ENCODE measurements at places on chromosomes 7 and 10. TPM values are rescaled to one million over a fixed set of nuclear protein-coding genes. Genes with fewer than 3 reads are reported as not detected.

DNA sequence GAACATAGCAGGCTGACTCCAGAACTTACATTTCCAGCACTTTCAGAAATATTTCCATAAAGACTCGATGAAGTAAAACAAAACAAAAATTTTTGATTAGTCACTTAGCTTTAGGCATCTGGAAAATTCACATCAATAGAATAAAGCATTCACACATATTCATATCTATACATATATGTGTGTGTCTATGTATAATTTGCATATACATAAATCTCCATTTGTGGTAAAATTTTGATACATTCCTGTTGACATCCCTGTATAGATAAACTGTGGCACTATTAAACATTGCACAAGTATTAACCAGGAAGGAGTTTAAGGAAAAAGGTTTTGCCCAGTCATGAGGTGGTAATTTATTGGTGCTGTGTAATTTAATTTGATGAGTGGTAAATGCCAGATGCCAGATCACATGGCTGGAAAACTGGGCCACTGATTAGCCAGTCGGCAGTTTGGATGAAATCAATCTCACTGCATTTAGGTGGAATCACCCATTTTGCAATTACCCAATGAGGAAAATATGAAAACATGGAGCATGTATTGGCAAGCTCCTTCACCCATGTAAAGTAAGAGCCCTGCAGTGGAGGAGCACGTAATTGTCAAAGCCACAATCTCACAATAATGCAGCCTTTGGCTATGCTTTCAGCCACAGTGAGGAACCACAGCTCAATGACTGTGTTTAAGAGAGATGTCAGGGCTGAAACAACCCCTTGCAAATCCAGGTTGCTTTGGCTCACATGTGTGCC, 294.6 kb downstream of the RNLS start:
- no peak for DNase-seq

DNA sequence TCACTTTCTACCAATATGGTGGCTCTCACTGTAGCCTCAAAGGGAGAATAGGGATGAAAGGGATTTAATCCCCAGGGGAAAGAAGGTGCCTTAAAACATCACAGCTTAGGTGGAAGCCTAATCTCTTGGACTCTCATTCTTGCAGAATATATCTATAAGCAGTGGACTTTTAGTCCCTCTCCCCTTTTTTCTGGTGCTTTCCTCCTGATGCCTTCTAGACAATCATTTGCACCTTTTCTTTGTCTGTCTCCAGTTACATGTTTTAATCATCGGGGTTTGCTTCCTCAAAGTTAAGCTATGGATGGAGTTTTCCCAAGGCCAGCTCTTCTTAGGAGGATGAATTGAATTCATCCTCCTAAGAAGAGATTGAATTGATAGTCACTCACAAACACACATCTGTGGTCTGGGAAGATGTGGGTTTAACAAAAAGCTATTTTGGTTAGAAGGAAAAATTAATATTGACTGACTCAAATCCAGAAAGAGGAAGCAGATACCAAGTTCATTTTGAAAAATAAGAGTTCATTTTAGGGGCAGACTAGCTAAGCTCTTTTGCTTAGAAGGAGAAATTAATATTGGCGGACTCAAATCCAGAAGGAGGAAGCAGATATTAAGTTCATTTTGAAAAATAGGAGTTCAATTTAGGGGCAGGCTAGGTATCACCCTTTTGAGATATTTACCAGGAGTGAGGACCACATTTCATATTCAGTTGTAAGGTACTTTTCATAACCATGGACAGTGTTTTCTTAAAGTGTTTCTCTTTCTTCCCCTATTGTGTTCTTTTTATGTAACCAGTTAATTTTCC, 35.2 kb upstream of the PLEKHS1 start:
- no peak for DNase-seq

LBX1 gene
- not detected for total RNA-seq

DNA sequence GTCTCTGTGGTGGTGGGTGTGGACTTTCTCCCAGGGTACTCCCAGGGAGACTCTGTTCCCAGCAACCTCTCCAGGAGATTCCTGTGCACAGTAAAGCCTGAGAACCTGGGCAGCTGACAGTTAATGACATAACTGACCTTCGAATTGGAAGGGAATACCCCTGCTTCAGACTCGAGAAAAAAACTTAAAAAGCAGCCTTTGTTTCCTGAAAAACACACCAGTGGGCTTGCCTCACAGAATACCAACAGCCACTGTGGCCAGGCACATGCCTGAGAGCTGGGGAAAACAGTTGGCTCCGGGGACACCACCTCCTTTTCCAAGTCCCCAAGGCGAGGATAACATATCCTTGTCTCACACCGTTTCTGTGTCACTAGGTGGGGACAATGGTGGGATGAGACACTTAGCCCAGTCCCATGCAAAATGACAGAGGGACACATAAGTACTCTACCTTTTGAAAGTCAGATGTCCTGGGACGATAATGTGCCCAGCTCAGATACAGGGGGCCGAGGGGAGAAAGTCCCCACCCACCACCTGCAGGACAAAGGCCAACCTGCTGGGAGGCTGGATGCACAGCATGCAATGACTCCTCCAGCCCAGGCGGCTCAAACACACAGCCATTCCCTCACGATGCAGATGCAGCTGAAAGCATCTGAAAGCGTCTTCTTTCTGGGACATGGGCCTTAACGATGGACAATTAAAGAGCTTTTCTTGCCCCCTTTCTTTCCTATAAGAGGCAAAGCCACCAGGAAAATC, 65.6 kb downstream of the HIPK2 start:
- DNase-seq, result peak; percentile 40

NPSR1 gene
- not detected for total RNA-seq

GRCh38 chr7:127666602-127667001, 14.6 kb downstream of the SND1 start:
- DNase-seq, result no peak

SUN3 gene
- 0.45 TPM for total RNA-seq

GRCh38 chr10:86635402-86635801, 18.9 kb upstream of the OPN4 start:
- no peak for DNase-seq

DNA sequence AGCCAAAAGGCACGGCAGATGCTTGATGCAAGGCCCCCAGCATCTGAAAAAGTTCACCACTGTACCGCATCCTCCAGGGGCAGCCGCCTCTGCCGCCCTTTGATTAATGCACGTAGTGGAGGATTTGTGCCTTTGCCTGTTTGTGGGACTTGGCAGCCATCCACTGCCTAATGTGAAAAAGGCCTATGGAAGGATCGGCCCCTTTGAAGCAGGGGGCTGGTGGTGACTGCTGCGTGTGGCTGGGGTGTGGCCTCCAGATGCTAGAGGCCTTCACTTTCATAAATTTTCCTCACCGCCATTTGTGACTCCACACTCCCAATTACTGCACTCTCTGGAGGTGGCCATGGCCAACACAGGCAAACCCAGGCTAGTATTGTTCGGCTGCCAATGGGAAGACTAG, 226.0 kb downstream of the BMPER start:
- DNase-seq, result no peak

MASTL gene
- 24.4 TPM for total RNA-seq

EBLN1 gene
- total RNA-seq, result 0.26 TPM

GRCh38 chr7:157843336-157844140, 506.7 kb downstream of the DNAJB6 start:
- no peak for DNase-seq

- DNase-seq, result no peak
Observed at GRCh38 chr7:2903682-2904162, 59.6 kb upstream of the GNA12 start.

MBL2 gene
- total RNA-seq, result not detected

VSTM4 gene
- total RNA-seq, result not detected

GRCh38 chr10:96416643-96417042, 57.8 kb upstream of the OPALIN start:
- peak; percentile 97 for DNase-seq

GRCh38 chr10:119360181-119360921, 153.0 kb downstream of the GRK5 start:
- DNase-seq, result peak; percentile 14

DNA sequence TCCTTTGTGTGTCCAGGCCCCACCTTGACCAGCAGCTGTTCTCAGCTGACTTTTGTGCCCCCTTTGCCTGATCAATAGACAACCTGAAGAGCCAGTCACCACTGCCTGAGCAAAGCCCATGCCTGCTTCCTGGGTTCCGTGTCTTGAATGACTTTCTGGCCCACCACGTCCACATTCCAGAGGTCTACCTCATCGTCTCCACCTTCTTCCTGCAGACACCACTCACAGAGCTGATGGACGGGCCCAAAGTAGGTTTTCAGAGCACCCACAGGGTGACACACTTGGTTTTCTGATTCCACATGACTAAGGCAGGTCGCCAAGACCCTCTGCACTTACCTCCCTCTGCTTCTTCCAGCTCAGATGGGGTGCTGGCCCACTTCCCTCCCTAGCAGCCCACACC, 126.8 kb downstream of the WDFY4 start:
- no peak for DNase-seq

DNA sequence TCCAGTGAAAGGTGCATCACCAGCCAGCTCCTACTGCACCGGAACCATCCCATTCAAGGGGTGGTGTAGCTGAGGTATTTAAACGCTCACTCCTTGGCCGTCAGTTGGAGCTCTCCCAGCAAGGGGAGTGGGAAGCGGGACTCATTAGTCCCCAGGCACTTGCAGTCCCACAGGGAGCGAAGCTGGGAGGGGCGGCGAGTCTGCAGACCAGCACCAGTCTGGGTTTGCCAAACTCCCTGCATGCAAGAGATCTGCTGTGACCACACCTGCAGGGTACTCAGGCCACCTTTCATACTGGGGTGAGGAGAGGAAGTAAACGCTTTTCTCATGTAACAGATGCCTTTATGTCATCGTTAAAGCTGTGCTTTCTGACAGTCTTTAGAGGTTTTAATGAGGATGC, 187.9 kb downstream of the PTPRN2 start:
- DNase-seq, result no peak

WNT8B gene
- total RNA-seq, result not detected

DNA sequence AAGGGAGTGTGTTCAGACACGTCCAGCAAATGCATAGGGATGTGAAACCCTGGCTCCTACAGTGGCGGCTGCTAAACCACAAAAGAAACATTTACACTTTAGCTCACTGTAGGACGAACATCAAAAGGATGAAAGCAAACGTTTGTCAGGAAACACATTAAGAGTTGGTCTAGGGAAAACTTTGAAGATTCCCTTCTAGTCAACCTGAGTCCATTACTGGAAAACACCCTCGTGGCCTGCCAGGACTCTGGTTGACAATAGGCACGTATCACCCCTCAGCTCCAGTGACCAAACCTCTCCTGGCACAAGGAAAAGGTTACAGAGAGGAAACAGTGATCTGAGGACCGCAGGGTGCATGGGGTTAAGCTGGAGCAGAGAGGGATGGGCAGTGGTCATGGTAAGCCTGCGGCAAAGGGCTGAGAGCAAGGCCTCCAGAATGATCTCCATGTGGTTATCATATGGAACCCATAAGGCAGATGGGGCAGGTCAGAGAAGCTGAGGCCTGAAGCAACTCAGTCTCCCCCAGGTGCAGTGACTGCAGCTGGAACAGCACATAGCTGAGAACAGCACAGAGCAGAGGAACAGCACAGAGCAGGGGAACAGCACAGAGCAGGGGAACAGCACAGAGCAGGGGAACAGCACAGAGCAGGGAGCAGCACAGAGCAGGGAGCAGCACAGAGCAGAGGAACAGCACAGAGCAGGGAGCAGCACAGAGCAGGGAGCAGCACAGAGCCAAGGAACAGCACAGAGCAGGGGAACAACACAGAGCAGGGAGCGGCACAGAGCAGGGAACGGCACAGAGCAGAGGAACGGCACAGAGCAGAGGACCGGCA, 49.9 kb downstream of the CHST15 start:
- no peak for DNase-seq

DNA sequence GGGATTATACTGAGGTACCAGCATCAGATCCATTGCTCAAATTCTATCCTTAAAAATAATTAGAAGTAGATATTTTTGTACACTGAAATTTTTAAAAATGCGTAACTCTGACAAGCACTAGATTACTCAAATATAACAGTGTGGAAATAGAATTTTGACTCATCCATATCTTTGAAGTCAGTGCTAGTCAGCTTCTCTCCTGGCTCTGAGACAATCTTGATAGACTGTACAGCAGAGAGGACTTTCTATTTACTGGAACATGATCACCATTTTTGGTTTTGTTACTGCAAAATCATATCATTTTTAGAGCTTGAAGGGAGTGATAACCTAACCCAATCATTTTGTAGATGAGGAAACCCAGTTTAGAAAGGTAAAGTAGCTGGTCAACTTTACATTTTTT, 195.0 kb downstream of the MTERF1 start:
- DNase-seq, result no peak

- DNase-seq, result no peak
Observed at GRCh38 chr7:72064916-72065315, 347.2 kb downstream of the CALN1 start.

- DNase-seq, result no peak
Observed at GRCh38 chr10:132480356-132480755, 57.2 kb upstream of the INPP5A start.

DNA sequence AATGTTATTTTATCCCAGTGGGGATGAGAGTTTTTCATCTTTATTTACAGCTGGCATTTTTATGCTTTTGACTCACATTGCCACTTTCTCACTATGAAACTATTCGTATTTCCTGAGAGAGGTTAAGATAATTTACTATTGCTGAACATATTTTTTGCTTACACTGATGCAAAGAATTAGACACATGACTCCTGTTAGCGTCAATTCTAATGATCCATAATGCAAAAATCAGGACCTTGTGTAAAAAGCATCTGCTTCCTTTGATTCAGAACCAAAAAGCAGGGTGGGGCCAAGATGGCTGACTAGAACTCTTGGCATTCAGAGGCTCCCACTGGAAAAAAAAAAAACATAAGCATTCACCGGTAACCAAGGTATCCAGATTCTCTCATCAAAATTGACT, 464.8 kb downstream of the SEMA3D start:
- DNase-seq, result no peak

- peak; percentile 62 for DNase-seq
Observed at GRCh38 chr7:96311967-96312366, 9.9 kb downstream of the SLC25A13 start.

DNA sequence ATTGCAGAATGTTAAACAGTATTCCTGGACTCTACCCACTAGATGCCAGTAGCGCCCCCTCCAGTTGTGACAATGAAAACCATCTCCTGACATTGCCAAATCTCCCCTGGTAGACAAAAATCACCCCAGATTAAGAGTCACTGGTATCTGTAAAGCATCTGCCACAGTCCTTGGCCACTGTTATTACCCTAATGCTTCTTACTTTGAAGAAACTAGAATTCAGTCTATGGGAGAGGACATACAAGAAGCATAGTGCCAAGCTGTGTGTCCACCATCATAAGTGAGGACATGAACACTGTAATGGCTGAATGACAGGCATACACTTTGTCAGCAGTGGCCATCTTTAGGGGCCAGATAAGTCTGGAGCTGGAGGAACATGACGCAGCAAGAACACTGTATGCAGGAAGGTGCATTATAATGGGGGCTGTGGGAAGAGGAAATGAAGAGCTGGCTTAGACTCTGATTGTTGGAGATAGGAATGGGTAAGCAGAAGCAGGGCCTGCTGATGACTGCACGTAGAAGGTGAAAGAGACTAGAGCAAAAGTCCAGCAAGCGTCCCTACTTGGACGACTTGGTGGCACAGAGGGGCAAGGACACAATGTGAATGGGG, 32.5 kb downstream of the CBX3 start:
- peak; percentile 26 for DNase-seq

GRID2IP gene
- not detected for total RNA-seq

Measured in SK-MEL-5 (cell line).